ENCODE measurements at places on chromosomes 1 and 21. TPM values are rescaled to one million over a fixed set of nuclear protein-coding genes. Genes with fewer than 3 reads are reported as not detected.

Gene WLS
- total RNA-seq = 77.6 TPM

- peak; percentile 84 for DNase-seq
These were observed 15.4 kb downstream of the KCNH1 start for GRCh38 chr1:211118407-211119102.

- DNase-seq = no peak
These were observed 190.8 kb downstream of the LTN1 start for GRCh38 chr21:28801906-28802305.

- no peak for DNase-seq
These were observed 6.9 kb downstream of the ENO1 start for GRCh38 chr1:8871539-8871935.

DNA sequence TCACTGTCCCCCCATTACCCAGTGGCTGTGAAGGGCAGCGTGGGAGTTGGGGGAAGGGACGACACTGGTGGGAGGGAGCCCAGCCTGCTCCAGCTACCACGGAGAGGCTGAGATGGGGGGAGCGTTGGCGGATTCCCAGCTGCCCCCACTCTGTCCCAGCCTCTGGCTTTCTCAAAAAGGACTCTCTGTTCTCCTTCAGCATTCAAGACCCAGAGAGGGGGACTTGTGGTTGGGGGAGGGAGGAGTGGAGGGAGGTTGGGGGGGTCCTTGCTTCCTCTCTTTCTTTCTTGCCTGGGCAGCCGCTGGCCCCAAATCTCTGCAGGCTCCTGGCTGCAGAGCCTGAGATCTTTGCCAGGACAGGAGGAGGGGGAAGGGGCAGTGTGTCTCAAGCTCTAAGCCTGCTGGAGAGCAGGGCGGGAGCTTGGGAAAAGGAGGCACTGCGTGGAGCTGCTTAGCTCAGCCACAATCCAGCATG is 2.2 kb downstream of the ATP1A2 start:
- DNase-seq = no peak

GRCh38 chr1:46081206-46081605 is 51.2 kb downstream of the PIK3R3 start:
- no peak for DNase-seq

DNA sequence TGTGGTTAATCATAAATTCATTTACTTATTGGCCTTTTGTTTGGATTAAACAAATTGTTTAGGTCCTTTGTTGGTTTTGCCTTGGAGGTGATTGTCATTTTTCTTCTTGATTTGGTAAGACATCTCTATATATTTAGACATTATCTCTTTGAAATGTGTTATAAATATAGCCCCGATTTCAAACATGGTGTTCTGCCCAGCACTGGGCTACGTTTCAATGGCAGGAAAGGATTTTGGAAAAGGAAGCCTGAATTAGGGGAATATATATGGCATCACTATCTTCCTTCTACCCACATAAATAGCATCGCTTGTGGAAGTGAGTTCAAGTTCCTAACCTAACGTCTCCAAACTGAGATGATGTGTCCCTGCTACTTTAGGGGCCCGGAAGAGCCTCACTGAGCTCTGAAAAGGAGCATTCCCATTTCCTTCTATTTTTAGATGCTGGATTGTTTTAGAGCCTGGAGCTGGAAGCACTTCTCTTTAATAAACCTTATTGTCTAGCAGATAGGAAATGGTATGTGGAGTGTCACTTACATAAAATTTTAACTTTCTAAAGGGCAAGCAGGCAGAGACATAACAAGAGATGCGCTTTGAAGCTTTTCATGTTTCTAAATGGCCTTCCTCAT is 39.4 kb downstream of the PGBD5 start:
- DNase-seq = no peak
